Hepatocyte (in vitro differentiated cells): ENCODE measurements at places on chromosomes 12 and 14. TPM values are rescaled to one million over a fixed set of nuclear protein-coding genes. Genes with fewer than 3 reads are reported as not detected.
A peak's percentile ranks its signal among the peaks of the same experiment; 100 is the strongest.

DNA sequence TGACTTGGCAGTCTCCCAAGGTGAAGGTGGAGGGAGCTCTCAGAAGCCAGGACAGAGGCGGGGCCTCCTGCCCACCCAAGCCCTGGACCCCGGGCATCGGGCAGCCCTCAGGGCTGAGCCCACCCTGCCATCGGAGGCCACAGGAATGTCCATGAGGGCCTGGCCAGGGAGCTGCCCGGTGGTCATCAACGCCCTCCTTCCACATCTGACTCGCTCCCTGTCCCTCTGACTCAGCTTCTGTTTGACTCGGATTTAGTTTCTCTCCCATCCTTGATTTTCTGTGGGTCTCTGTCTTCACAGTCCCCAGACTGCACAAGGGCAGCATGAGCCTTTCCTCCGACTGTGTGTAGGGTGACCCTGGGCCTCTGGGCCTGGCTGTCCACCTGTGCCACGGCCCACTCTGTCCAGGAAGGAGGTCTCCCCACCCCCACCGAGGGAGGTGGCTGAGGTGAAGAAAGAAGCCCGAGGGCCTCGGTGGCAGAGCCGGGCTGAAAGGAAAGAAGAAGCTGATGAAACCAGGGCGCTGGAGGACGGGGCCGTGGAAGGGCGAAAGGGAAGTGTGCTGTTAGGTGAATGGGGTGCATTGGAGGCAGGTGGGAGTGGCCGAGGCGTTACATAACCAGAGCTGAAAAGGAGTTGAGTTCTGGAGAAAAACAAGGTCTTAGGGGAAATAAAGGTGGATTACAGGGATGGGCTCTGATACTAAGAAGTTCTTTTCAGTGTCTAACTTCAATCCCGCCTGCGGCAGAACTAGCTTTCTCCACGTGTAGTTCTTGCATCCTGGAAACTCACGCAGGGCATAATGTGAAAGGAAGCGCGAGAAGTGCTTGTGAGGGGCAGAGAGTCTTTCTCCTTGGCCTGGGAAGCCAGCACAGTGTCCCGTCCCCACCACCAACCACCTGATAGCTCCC, 16.7 kb upstream of the TMEM106C start:
- no peak for DNase-seq
- no peaks in the 10 kb centered on the region for H3K27me3 ChIP-seq
- H3K36me3 ChIP-seq: no peaks in the 10 kb centered on the region

DNA sequence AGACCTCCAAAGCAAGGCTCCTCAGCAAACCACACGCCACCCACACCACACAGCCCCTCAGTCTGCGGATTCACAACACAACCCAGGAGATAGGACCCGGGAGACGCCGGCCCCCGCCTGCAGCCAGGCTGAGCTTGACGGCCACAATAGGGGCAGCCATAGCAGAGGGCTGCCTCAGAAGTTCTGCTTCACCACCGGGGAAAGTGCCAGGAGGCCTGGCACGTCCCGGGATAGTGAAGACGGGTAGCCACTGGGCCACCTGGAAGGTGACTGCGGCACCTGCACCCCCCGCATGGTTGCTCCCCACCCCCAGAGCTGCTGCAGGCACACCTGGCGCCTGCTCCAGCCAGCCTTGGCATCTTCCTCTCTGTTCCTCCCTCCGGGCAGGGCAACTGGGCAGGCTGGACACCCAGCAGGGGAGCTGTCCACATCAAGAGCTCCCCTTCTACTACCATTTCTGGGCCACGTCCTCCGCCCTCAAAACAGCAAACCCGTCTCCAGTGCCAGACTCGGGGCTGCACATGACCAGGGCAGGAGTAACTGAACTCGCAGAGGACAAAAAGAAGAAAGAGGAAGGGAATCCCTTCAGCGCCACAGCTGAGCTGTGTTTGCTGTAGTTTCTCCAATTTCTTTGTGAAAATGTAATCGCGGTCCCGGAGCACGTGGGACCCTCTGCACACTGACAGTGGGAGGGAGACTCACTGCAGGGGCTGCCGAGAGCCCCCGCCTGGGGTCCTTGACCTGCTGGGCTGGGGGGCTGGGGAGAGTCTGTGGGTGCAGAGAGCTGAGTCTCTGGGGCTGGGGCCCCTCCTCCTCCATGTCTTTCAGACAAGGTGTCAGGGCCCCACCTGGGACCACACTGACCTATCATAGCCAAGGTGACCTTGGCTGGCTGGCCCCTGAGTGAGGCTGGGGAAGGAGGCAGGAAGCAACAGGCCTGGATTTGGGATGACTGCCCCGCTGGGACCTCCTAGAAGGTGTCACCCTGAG, 74.2 kb upstream of the C14orf180 start:
- H3K4me3 ChIP-seq: no peak overlapping the region
- no peaks in the 10 kb centered on the region for H3K36me3 ChIP-seq
- no peak for DNase-seq
- H3K27me3 ChIP-seq: no peaks in the 10 kb centered on the region
- H3K4me1 ChIP-seq: no peaks in the 10 kb centered on the region
- no peak overlapping the region for H3K27ac ChIP-seq

- H3K4me3 ChIP-seq: no peak overlapping the region
- no peaks in the 10 kb centered on the region for H3K27me3 ChIP-seq
- DNase-seq: peak; percentile 88
- no peak overlapping the region for H3K27ac ChIP-seq
These were observed 18.8 kb upstream of the GAS2L3 start for GRCh38 chr12:100554608-100555077.

- peaks cover 11% of the 10 kb centered on the region for H3K4me1 ChIP-seq
- H3K4me3 ChIP-seq: no peak overlapping the region
- DNase-seq: no peak
- H3K27me3 ChIP-seq: no peaks in the 10 kb centered on the region
- no peaks in the 10 kb centered on the region for H3K36me3 ChIP-seq
These were observed 36.1 kb downstream of the PPFIBP1 start for GRCh38 chr12:27560126-27560525.

- no peaks in the 10 kb centered on the region for H3K36me3 ChIP-seq
- H3K4me3 ChIP-seq: no peak overlapping the region
- no peak overlapping the region for H3K27ac ChIP-seq
- no peaks in the 10 kb centered on the region for H3K4me1 ChIP-seq
- no peak for DNase-seq
These were observed 80.5 kb upstream of the GARIN6 start for GRCh38 chr12:99567072-99567471.

DNA sequence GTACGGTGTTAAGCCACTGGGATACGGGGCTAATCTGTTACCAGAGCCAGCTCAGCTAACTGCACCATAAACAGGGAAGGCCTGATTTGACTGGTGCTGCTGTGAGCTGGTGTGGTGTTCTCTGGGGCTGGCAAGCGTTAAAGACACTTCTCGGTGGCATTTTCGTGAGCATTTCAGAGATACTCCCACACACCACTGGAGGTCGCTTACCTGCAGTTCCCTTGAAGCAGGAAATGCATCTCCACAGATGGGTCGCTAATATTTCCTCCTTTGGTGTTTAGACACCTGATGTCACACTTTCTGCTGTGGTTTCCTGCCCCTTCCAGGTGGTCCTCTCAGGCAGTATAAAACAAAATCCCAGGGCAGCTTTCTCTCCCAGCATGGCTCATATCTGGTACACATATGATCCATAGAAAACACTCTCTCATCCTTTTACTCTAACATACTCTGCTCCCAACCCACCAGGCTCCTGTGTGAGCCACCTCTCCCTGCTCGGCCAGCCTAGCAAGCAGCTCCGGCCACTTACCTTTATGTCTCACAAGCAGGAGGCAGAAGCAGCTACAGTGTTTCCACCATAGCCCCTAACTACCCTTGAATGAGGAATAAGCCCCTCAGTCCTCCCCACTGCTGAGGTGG, 129.9 kb upstream of the GRIN2B start:
- H3K36me3 ChIP-seq: no peaks in the 10 kb centered on the region
- peak; percentile 37 for DNase-seq
- H3K4me1 ChIP-seq: no peaks in the 10 kb centered on the region
- no peak overlapping the region for H3K27ac ChIP-seq
- no peaks in the 10 kb centered on the region for H3K27me3 ChIP-seq

GRCh38 chr12:9751204-9752144, 9.2 kb downstream of the CD69 start:
- no peaks in the 10 kb centered on the region for H3K27me3 ChIP-seq
- no peaks in the 10 kb centered on the region for H3K36me3 ChIP-seq
- H3K27ac ChIP-seq: no peak overlapping the region
- no peaks in the 10 kb centered on the region for H3K4me1 ChIP-seq
- DNase-seq: no peak

- peaks cover 25% of the 10 kb centered on the region for H3K4me1 ChIP-seq
- peak overlapping the region; percentile 5 for H3K4me3 ChIP-seq
- no peaks in the 10 kb centered on the region for H3K27me3 ChIP-seq
- peak; percentile 30 for DNase-seq
These were observed 43.9 kb downstream of the EFCAB11 start for GRCh38 chr14:89910691-89911009.

DNA sequence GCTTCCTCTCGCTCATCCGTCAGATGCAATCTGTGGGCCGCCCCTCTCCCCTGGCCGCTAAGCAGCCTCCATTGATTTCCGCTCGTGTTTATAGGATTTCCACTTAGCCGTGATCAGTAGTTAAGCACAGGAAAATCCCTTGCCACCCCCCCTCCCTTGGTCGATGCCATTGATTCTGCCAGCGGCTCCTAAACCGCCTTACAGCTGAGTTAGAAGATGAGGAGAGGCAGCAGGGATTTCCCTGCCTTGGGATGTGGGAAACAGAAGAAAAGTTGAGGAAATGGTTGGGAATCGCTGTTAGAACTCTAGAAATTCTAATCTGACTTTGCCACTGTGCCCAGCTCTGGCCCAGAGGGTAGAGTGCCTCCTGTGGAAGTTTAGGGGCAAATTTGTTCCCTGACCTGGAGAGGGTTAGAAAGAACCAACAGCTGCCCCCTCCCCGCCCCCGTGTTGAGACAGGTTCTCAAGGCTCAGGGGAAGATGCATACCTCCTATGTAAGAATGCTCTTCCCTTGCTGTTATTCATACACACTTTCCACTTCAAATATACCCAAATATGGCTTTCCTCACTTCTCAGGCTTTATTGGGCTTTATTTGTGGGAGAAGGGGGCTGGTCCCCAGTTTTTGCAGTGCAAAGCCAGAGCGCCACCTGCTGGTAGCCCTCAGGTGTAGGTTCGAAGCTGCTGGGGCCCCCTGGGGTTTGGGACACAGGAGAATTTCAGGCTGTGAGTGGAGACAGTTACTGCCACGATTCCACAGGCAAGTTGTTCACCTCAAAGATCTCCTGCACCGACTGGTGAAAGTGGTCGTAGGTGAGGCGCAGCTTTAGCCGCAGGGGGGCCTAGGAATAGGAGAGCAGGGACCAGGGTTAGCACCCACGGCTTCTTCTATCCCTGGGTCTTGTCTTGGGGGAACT, 3.2 kb downstream of the THTPA start:
- H3K27me3 ChIP-seq: no peaks in the 10 kb centered on the region
- peak; percentile 79 for DNase-seq
- H3K4me3 ChIP-seq: no peak overlapping the region
- no peaks in the 10 kb centered on the region for H3K36me3 ChIP-seq
- peak overlapping the region; percentile 93 for H3K27ac ChIP-seq

DNA sequence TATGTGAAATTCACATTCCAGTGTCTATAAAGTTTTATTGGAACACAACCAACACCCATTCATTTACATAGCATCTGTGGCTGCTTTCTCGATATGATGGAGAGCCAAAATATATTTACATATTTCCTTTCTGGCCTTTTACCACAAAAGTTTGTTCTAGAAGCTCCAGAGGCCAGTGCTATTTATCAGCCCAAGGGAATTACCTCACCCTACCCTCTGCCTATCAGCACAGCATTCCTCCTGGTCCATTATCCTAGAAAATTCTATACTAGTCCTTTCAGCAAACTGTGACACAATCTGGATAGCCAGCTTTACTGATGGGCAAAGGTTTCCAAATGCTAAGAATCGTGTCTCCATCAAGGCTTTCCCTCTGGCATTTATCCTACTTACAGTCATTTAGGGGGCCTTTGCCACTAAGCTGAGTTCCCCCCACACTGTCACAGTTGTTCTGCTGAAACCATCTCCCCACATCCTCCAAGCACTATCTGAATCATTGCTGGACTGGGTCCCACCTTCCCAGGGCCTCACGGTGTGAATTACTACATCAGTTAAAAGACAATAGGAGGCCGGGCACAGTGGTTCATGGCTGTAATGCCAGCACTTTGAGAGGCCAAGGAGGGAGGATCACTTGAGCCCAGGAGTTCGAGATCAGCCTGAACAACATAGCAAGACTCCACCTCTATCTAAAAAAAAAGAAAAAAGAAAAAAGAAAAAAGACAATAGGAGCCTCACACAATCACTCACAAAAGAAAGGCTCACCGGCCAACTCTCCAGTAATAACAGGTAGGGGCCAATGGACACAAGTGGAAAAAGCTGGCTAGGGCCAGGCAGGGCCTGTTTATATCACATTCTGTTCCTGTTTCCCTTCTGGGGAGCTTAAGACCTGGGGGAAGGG, 12.1 kb downstream of the SYNE3 start:
- no peaks in the 10 kb centered on the region for H3K27me3 ChIP-seq
- H3K4me3 ChIP-seq: no peak overlapping the region
- no peak for DNase-seq
- H3K36me3 ChIP-seq: no peaks in the 10 kb centered on the region

DNA sequence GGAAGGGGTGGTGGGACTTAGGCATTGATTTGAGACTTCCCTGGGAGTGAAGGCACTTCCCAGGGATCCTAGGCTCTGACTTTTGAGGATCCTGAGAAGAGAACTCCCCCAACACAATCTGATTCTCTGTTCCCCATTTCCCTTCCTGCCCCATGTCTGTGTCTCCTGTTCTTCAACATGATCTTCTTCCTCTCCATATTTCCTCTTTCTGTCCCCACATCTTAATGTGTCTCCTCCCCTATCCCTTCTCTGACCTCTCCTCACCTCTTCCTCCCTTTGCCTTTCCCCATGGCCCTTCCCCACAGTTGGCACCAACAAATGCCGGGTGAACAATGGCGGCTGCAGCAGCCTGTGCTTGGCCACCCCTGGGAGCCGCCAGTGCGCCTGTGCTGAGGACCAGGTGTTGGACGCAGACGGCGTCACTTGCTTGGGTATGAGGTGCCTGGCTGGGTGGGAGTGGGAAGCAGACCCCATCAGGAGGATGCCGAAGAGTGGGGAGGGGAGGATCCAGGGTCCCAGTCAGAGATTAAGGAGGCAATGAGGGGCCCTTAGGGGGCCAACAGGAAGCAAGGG, 15.2 kb upstream of the LRP1-AS start:
- H3K27me3 ChIP-seq: no peaks in the 10 kb centered on the region
- no peak overlapping the region for H3K27ac ChIP-seq
- H3K4me1 ChIP-seq: no peaks in the 10 kb centered on the region
- DNase-seq: no peak
- peaks cover 7% of the 10 kb centered on the region for H3K36me3 ChIP-seq

- H3K36me3 ChIP-seq: no peaks in the 10 kb centered on the region
- no peaks in the 10 kb centered on the region for H3K4me1 ChIP-seq
- DNase-seq: peak; percentile 59
- no peaks in the 10 kb centered on the region for H3K27me3 ChIP-seq
- peak overlapping the region; percentile 33 for H3K27ac ChIP-seq
These were observed 203.7 kb downstream of the SPTSSA start for GRCh38 chr14:34258318-34258717.

- H3K4me3 ChIP-seq: no peak overlapping the region
These were observed 159.9 kb upstream of the HIF1A start for GRCh38 chr14:61535458-61535857.

Gene AJUBA
- 75.1 and 80.8 TPM in 2 replicates for total RNA-seq

Gene ESPL1
- total RNA-seq: 7.6 and 9.0 TPM in 2 replicates

Gene KRT73
- not detected in 2 replicates for total RNA-seq

Gene CMTM5
- total RNA-seq: not detected in 2 replicates

Gene GPR137C
- total RNA-seq: 1.8 and 2.5 TPM in 2 replicates

Gene PLEKHG7
- 0.16 and 0.17 TPM in 2 replicates for total RNA-seq

Gene DNM1L
- total RNA-seq: 60.1 and 70.8 TPM in 2 replicates
